CD4-positive, alpha-beta T cell treated with Interleukin-12 subunit alpha and Interleukin-12 subunit beta, for 1 hour (primary cell): ENCODE measurements at places on chromosomes 3 and 15.

DNA sequence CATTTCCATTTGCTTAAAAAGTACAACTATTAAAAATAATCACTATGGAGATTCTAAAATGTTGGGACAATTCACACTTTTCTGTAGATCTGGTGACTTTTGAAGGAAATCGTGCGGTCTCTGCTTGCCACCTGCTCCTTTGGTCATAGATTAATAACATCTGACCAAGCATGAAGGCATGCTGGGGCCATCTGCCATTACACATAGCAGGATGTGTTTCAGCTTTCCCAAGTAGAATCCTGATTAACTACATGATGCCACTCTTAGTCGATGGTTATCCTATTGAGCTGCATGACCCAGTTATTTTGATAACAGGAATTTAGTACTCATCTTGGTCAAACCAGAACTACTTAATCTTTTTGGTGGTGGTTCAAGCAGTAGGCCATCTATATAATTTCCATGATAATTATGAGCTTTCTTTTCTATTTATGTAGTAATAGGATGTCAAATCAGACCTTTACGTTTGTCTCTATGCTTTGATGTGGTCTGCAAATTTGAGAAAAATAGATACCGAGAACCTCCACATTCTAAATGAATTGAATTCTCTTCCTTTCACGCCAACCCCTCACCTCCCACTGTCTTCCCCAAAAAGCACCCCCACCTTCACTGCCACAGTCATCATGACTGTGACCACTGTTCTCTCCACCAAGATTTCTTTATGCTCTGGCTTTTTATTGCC is 158.1 kb downstream of the DIPK2A start:
- no peak for DNase-seq

GRCh38 chr3:150319900-150320299 is 88.2 kb upstream of the TSC22D2 start:
- DNase-seq, result no peak

DNA sequence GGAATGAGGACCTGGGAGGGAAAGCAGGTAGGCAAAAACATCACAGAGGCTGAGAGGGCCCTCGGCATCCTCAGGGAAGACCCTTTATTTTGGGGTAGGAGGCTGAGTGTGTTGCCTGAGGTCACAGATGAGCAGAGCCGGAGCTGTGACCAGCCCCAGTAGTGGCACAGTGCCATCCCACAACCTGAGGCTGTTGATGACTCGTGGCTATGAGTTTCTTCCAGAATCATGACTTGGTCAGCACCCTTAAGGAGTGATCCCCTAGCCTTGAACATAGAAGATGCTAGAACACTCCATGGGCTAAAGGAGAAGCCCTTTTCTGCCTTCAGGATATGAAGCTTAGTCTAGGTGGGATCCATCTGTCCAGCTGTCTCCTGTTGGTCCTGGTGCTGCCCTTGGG is 19.5 kb upstream of the CXCR6 start:
- DNase-seq, result no peak

DNA sequence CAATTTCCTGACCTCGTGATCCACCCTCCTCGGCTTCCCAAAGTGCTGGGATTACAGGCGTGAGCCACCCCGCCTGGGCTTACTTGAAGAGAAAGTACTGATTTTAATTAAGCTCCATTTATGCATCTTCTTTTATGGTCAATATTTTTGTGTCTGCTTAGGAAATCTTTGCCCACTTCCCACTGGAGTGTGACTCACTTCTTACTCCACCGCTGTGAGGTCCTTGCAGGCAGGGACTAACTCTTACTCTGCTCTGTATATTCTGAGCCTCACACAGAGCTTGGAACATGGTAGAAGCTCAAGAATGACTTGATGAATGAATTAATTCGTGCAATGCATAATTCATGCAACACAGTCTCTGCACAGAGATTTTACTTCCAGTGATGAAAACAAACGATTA is 2.9 kb upstream of the TM4SF19 start:
- DNase-seq, result no peak

DNA sequence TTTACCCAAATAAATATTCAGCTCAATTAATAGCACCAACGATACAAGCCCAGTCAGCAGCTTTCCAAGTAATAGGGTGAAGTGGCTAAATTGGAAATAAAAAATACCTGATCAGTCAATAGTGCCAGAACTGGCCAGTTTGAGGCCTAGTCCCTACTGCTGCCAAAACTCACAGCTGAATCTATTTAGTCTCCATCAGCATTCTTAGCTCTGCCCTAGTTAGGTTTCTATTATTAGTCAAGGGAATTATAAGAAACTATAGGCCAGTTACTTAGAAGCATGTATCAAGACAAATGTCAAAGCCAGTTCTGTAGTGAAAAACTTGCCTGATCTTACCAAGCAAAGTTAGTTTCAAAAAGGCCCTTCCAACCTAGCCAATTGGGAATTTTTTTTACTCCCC is 146.2 kb upstream of the ZBTB20 start:
- DNase-seq, result no peak

- DNase-seq, result no peak
These were observed 242.6 kb upstream of the TOPAZ1 start for GRCh38 chr3:43998836-43999727.
